ENCODE measurements at places on chromosomes 16 and 17.

GRCh38 chr16:50473356-50473945 lies 74.7 kb upstream of the NKD1 start:
- no peak for DNase-seq

- DNase-seq: no peak
Measured at GRCh38 chr16:27786221-27786922, 236.4 kb downstream of the KATNIP start.

DNA sequence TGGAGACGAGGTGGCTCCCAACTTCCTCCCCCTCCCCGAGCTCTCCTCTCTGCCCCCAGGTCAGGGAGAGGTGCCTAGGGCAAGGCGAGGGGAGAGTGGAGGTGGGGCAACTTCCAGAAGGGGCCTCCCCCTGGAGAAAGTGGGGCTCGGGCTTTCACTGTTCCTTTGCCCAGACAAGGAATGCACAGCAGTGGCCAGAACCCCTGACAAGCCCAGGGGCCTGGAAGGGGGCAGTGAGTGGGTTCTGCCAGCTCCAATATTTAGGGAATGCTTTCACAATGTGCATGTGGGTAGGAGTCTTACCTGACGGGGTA lies 11.7 kb upstream of the SP2 start:
- DNase-seq: no peak

GRCh38 chr17:83198366-83199341 lies 119.2 kb downstream of the METRNL start:
- DNase-seq: no peak

- DNase-seq: peak; percentile 97
Measured at GRCh38 chr17:74671031-74671771, 41.5 kb downstream of the CD300LF start.
